Stimulated activated CD4-positive, alpha-beta T cell treated with anti-CD3 and anti-CD28 coated beads, Interleukin-4, amount 100 ng/mL, for 1 hour (primary cell): ENCODE measurements at places on chromosomes 7 and 10.

- DNase-seq = no peak
Observed at GRCh38 chr7:452226-452751, 67.4 kb downstream of the PDGFA start.

DNA sequence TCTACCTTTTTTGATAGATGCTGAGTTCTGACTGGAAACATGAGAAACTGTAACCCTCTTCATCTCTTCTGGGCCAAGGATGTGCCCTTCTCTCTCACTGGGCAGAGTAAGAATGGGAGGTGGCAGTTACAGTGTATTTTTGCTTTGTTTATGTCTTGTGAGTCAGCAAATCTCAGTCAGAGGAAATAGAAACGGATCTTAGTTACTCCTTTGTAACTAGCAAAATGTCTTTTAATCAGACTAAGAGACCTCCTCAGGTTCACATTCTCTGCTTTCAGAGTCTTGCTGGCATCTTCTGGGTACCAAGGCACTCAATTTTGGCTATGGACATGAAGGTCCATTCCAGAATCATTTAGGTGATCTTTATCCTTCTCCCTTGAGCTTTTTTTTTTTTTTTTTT is 70.9 kb downstream of the HHEX start:
- no peak for DNase-seq

- no peak for DNase-seq
Observed at GRCh38 chr7:67653856-67654454, 657.3 kb downstream of the TYW1 start.

DNA sequence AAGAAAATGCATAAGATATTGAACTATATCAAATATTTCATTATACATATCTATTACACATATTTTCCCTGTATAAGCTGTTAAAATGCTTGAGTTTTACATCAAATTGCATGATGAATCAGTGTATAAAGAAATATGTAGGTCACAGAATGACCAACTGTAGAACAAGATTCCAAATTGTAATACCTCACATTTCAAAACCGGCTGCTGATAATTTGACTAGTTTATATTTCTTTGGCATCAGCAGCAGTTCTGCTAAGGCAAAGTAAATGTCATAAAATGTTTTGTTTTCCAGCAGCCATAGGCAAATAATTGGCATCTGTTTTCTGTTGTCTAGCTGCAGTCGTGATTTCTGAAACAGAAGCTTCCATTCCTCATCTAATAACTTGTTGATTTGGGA is 633.9 kb downstream of the ARL4A start:
- DNase-seq = no peak

GRCh38 chr7:67407392-67408071 is 410.9 kb downstream of the TYW1 start:
- DNase-seq = no peak

GRCh38 chr10:2938869-2939268 is 128.5 kb upstream of the PFKP start:
- no peak for DNase-seq

GRCh38 chr7:50197549-50197948 is 104.5 kb upstream of the ZPBP start:
- DNase-seq = peak; percentile 76

- no peak for DNase-seq
Observed at GRCh38 chr7:112056409-112056808, 149.8 kb downstream of the DOCK4 start.

DNA sequence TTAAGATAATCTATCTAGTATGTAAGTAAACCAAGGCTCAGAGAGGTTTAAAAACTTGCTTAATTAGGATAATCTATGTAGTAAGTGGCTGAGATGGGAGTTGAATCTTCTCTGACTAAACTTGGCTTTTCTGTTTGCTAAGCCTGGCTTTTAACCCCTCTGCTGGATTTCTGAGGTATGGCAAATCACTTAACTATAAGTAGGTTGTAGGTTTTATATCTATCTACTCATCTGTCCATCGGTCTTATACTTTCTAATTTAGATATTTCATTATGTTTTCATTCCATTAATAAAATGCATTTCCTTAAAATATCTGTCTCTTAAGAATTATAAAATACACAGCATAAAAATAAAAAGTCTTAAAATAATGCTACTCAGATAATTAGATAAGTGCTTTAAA is 59.4 kb downstream of the ST7 start:
- no peak for DNase-seq

DNA sequence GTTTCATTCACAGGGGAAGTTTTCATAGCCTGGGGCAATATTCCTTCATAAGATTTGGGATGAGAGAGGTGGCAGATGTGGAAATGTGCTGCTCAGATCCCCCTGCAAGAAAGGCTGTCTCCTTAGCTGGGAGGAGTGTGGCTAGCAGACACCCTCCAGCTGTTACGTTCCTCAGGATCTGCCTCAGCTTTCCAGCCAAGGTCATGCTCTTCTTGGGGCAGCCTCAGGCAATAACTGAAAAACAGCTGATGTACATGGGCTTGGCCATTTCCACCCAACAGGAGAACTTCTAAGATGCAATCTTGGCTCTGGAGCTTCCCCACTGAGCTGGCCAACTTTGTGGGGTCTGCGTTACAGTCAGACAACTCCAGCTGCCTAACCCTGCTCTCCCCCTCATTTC is 51.3 kb upstream of the SEPTIN7 start:
- DNase-seq = no peak

DNA sequence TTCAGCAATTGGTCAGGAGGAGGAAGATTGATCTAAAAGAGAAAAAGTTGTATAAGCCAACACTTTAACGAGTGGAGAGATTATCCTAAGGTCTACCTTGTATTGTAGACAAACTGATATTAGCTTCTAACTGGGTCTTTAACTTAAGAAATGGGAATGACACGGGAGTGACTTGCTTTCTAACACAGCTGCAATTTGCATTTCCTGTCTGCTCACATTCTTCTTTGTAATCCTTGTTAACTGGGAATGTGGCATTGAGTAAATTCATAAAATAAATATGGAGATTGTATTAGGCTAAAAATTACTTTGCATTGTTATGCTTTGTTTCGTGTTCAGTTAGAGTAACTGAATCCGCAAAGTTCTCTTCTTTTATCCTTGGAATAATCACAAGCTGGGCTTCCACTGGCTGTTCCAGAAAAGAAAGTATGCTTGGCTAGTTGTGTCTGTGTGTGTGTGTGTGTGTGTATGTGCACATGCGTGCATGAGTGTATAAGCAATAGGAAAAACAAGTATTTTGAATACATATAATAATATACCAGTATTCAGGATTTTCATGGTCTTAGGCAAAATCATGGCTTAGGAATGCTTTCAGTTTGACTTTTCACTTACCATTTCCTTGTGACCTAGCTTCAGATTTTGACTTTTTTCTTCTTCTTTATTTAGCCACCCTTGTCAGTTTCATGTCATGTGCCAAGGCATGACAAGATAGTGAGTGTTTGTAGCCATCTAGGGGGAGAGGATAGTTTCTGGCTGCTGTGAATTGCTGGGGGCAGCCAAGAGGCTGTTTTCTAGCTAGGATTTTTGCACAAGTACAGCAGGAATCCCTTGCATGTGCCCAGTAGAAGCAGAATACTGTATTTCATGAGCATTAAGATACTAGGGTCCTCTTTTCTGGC is 54.5 kb upstream of the FZD8 start:
- no peak for DNase-seq

GRCh38 chr7:139918480-139918879 is 89.4 kb downstream of the TBXAS1 start:
- DNase-seq = no peak

DNA sequence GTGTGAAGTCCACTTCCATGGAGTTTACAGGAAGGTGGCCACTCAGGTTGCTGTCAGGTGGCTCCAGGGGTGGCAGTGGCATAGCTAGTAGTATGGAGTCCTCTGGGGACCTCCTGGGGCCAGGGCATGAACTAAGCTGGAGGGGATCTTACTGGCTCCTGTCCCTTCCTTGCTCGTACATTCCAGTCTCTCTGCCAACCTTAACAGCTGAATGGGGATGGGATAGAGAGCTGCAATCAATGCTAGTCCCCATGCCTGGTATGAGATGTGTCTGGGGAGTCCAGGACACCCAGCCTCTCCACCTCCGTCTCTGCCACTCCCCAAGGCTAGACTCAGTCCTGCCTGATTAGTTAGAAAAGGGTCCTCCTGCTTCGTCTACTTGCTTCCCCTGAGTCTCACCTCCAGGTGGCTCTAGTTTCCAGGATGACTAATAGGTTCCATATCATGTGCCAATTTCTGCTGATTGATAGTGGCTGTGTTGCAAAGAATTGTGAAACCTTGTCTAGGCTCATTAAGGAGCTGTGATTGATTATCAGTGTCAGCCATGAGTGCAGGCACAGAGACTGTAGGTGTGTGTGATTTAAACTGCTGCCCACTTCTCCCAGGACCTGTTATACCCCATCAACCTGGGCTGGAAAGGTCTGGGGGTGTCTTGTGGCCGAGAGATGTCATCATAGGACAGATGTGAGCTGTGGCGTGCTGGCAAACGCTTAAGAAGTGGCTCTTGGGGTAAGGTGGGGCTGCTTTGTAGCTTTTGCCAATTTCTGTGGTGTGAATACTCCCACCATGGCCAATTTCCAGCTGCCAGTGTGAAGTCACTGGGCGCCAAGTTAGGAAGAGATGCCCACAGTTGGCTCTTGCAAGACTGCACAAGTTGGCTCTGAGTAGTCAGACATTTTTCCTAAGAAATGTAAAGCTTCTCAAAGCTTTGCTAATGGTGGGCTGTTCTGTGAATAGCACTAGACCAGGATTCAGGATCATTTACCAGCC is 59.8 kb downstream of the COL13A1 start:
- no peak for DNase-seq

- no peak for DNase-seq
Observed at GRCh38 chr10:119801176-119801575, 71.5 kb downstream of the MCMBP start.

DNA sequence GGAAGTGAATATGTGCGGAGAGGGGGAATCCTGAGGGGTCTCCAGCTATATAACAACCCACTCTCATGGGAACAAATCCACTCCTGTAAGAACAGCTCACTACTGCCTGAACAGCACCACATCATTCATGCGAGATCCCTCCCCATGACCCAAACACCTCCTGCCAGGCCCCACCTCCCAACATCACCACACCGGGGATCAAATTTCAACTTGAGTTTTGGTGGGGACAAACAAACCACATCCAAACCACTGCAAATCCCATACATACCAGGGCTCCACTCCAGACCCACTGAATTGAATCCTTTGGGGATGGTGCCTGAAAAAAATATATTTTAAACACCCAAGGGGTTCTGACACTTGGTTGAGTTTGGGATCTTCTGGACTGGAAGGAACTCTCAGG is 181.5 kb upstream of the PLXNA4 start:
- no peak for DNase-seq

DNA sequence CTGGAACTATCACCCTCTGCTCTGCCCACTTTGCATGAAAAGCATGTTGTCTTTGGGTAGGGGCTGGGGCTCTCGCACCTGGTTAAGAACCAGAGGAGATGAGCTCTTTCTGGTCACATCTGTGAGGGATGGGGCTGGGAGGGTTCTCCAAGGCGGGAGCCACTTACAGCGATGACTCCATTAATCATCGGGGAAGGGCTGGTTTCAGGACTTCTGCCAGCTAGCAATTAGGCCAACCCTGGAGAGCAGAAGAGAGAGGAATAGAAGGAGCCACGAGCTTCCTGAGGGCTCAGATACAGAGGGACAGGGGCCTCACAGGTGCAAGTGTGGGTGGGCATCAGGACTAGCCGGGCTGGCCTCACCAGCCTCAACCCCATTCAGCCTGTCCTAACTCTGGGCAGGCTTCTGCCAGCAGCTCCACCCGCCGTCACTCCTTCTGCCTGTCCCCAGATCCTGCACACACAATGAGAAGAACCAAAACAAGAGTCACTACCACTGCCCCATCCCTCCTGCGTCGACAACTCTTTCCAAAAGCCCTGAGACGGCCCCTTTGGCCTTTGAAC is 8.4 kb downstream of the AQP1 start:
- DNase-seq = no peak

DNA sequence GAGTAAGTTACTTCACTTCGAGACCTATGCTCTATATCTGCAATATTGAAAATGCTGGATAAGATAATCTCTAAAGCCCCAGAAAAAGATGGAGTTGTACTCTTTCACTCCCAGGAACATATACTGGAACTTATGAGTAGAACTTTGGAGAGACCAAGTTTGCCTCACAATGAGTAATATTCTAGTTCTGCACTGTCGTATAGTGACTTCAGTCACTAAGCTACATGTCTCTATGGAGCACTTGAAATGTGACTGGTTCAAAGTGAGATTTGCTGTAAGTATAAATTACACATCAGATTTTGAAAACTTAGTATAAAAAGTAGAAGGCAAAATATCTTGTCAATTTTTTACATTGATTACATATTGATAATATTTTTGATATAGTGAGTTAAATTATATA is 116.4 kb downstream of the PTEN start:
- no peak for DNase-seq

- DNase-seq = no peak
Observed at GRCh38 chr7:139589474-139589873, 66.0 kb downstream of the CLEC2L start.

DNA sequence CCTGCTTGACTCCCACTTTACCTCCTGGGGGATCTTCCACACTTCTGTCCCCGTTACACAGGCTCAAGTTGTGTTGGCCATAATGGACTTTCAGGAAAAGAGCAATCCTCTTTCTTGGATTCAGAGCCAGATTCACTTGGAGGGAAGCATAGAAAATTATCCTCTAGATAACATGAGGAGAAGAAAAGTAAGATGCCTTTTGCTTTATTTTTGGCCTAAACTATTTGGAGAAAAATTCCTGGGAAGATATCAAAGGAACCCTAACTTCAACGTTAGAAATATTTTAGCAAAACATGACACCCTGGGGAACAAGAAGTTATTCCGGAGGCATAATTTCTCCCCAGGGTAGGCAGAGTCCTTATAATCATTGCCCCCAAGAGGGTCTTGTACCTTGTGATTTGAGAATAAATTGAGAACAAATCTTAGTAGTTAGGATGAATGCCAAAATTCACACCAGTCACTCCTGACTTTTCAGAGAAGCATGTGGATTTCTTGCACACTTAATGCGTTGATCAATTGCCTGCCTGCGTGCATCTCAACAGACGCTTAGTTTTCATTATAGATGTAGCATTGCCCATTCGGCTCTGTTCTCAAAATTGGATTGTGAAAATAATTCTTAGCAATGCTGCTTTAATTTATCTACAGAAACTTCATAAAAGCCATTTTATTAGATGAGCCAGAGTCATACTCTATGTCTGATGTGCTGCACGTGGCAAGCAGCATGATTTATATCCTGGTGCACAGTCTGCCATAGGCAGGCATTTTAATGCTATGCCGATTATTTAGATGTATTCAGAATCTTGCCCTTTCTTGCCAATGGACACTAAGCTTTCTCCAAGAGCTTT is 224.4 kb downstream of the C7orf25 start:
- no peak for DNase-seq
